ENCODE measurements at places on chromosomes 2 and 18.

- no peak for DNase-seq
Measured at GRCh38 chr2:177229442-177230242, 17.0 kb downstream of the HNRNPA3 start.

GRCh38 chr2:58313926-58314325, 72.8 kb upstream of the FANCL start:
- no peak for DNase-seq

DNA sequence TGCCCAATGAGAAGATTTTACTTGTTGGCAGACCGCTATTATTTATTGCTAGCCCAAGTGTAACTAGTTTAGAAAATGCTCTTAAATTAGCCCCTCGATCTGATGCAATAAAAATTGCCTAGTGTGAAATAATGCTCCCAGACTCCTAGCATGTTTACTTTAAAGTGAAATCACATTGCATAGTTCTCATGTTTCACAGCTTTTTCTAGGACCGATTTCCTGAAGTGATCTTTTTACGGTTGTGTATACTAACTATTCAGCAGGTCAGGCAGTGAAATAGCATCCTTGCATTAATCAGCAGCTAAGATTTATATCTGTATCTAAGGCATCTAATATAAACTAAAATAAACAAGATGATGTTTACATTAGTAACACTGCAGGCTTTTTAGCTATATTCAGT, 52.4 kb downstream of the PMS1 start:
- no peak for DNase-seq

GRCh38 chr2:223674998-223675609, 72.9 kb upstream of the SCG2 start:
- DNase-seq = peak; percentile 23

- DNase-seq = no peak
Measured at GRCh38 chr2:153213022-153213421, 265.5 kb downstream of the RPRM start.

GRCh38 chr2:235603659-235604058, 109.8 kb downstream of the AGAP1 start:
- peak; percentile 20 for DNase-seq

DNA sequence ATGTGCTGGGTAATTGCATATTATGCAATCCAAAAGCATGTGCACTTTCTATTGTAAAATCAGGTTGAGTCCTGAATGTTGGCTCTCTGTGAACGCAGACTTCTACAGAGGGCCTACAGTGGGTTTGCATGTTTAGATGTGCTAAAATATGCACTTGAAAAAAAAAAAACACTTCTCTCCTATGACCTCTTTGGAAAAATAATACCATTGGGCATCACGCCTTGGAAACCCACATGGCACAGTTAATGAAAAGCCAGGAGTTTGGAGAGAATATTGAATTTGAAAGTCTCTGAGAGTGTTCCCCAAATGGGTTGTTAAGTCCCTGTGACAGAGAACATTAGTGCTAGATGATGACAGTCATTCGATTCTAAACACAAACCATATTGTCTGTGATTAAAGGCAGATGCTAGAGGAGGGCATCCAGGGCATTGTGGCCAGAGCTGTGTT, 710.4 kb upstream of the PIK3C3 start:
- no peak for DNase-seq

DNA sequence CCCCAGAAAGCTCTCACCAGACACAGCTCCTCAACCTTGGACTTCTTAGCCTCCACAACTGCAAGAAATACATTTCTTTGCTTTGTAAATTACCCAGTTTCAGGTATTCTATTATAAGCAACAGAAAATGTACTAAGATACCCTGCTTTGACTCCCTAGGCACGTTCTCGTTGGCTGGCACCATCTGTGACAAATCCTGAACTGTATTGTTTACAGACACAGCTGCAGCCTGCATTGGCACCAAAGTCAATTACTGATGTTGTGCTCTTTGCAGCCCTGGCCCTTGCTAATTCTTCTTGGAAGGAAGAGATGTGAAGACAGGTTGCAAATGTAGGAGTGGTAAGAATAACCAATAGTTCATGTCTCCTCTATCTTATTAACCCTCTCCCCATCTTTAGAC, 72.7 kb upstream of the FAM136A start:
- no peak for DNase-seq

- no peak for DNase-seq
Measured at GRCh38 chr2:88281302-88282217, 111.4 kb downstream of the THNSL2 start.
